ENCODE measurements at places on chromosomes 13 and 19.
A peak's percentile ranks its signal among the peaks of the same experiment; 100 is the strongest.

DNA sequence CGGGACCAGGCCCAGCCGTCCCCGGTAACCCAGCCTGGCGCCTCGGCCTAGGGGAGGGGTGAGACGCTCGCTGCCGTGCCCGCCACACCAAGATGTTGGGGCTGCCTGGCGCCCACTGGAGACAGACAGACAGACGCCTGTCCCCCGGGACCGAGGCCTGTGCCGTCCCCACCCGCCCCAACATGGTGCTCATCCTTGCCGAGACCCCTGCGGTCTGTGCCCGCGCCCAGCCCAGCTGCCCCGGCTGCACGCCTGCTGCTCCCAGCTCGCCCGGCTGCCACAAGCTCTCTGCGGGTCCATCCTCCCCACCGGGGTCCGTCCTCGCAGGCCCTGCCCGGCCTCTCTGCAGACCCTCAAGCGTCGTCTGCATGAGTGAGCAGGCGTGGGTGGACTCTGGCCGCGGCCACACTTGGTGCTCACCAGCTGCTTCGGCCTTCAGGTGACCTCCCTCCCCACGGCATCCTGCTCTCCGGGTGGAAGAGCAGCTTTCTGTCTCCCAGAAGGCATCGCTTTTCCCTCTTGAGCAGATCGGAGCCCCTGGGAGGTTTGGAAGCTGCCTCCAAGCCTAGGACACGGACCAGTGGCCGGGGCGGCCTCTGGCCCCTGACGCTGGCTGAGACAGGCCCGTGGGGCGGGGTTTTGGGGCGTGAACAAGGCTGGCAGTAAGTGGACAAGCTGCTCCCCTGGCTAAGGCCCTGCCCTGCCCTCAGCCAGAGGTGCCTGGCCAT is 6.7 kb upstream of the TMPRSS9 start:
- no peak for DNase-seq

- DNase-seq = no peak
These were observed 110.9 kb downstream of the KL start for GRCh38 chr13:33127009-33127551.

DNA sequence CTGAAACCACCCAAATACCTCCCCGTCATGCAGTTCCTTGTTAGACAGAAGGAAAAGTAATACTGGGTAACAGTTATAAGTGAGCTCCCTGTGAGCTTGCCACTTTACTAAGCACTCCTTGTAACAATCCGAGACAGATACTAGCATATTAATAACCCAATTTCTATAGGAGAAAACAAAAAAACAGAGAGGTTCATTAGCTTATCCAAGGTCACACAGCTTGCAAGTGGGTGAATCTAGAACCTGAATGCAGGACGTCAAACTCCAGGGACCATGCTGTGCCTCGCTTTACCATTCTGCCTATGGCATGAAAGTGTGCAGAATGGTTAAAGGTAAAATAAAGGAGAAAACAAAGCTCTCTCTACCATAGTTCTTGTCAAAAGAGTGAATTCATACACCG is 15.4 kb downstream of the SIGLEC5 start:
- DNase-seq = no peak

DNA sequence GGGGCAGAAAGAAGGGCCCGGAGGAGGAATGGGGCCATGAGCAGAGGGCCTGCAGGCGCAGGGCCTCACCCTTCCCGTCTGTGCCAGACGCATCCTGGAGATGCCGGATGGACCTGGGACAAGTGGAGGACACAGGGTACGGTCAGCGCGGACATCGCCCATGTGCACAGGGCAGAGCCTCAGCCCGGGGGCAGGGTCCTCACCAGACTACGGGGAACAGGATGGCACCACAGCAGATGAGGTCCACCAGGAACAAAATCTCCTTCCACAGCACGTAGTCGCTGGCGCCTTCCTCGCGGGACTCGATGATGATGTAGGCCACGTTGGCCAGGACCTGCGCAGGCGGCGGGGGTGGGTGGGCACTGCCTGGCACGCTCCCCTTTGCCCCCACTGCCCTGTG is 5.6 kb downstream of the GPR108 start:
- DNase-seq = no peak

DNA sequence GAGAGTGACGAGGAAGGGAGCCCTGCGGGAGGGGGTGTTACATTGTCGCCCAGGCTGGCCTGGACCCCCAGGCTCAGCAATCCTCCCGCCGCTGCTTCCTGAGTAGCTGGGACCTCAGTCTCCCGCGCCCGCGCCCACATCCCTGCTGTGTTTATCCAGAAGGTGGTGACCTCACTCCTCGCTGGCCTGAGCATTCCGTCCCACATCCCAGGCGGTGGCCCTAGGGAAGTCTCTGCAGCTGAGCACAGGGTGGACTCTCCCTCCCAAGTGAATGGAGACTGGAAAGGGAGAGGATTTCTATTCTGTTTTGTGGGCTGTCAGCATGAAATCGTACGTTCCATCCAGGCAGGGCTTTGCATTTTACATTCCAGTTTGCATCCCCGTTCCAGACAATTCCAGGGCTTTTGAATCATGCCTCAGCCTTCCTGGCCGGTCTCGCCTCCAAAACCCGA is 401 bp upstream of the ZNF765 start:
- peak; percentile 53 for DNase-seq

- no peak for DNase-seq
These were observed 27.8 kb downstream of the PIN1 start for GRCh38 chr19:9862938-9863337.

DNA sequence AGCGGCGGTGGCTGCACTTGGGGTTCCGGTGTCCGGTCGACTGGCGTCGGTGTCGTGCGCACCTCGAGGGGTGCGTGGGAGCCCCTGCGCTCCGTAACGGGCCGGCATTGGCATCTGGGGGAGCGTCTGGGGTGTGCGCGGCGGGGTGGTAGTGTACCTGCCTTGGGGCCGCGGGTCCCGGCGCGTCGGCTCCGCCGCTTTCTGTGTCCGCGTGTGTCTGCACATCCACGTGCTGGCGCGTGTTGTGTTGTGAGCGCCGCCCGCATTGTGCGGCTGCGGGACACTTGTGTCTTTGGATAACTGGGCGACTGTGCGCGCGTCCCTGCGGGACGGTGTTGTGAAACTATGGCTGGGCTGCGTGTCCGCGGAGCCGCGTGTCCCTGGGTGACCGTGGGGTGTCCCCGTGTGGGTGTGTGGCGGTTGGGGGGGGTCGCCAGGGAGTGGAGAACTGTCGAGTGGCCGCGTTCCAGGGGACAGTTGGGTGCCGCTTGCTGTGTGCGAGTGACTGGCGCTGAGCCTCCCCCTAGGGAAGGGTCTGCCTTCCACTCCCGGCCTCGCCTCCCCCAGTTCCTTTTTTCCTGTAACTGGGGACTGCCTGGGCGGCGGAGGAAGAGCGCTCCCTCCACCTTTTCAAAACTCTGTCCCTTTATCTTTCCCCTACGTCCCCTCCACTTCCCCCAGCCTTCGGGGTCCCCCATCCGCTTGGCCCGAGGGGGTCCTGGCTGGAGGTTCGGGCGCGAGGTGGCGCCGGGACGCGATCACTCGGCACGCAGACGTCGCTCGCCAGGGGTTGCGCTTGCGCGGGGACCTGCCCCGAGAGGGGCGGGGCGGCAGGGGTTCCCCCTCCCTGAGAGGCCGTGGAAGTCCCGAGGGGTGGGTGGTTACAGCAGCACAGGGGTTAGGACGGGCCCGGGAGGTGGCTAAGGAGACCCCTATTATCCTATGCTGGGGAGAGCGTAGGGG is 5.7 kb upstream of the NFIC start:
- DNase-seq = no peak

GRCh38 chr13:23433171-23434153 is at the start of gene SACS:
TSS of gene SACS (minus strand) at chr13:23433702. CDS start at chr13:23411239, 22,463 bp downstream.
- peak; percentile 29 for DNase-seq

DNA sequence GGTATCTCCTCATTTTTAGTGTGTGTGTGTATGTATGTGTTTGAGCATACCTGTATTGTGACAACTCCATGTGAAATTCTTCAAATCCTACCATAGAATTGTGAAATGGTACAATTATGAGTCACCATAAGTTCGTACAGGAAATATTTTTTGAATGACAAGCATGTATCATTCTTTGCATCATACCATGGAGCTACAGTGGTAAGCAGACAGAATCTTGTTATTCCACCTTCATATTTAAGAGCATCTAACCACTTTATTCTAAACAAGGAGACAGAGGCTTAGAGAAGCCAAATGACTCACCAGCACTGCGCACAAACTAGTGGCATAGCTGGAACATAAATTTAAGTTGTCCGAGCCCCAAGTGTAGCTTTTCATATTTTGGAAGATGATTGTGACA is 4.5 kb upstream of the EPSTI1 start:
- no peak for DNase-seq
